ENCODE measurements at places on chromosomes 12 and 14.

- DNase-seq = peak; percentile 43
Observed at GRCh38 chr14:75427482-75428229, at the start of gene JDP2. Gene JDP2 (plus strand): TSS chr14:75428022. CDS start chr14:75437921, 9,899 bp downstream.

DNA sequence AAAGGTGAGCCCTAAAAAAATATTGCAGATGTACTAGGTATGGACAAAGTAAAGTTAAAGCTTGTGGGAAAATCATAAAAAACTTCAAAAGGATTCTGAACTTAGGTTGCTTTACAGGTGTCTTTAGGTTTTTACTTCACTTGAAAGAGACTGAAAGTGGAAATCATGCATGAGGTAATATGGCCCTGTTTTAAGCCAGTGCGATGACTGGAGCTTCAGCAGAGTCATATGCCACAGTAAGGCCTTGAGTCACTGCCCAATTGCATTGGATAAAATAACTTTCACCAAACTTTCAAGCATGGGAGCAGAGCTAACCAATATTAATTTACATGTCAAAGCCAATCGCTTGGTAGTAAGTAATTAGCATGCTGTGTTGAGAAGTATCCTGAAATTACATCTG is 63.9 kb upstream of the TMEM260 start:
- DNase-seq = no peak

- no peak for DNase-seq
Observed at GRCh38 chr12:78562368-78563205, 302.0 kb upstream of the SYT1 start.

DNA sequence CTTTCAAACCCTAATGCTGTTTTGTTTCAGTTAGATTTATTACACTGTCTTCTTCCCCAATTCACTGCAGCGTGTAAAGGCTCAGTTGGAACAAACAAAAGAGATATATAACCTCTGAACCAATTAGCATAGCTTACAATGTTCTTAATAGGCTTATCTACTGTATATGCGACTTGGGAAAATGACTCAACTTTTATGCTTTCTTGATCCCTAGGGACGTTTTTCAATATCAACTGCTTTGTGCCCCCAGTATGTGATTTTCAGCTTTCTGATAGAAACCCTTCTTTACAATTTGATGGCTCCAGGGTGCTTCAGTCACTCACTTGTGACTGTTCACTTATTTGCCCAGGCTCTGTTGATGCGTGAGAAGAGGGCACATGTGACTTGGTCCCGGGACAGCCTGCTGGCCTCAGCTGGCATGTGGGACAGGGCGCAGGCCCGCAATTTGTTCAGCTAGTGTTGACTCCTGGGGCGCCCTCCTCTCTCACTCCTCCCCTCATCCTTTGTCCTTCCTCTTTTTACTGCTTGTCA is 107.1 kb downstream of the TMTC2 start:
- no peak for DNase-seq

GRCh38 chr14:68292441-68293215 is 473.0 kb downstream of the RAD51B start:
- DNase-seq = no peak

GRCh38 chr14:33999771-34000291 is 49.0 kb upstream of the EGLN3 start:
- no peak for DNase-seq

- DNase-seq = no peak
Observed at GRCh38 chr12:68695454-68695853, 8.7 kb downstream of the NUP107 start.

- DNase-seq = no peak
Observed at GRCh38 chr12:55942055-55942454, 11.1 kb downstream of the DGKA start.

- no peak for DNase-seq
Observed at GRCh38 chr14:21846227-21846885, 172.7 kb upstream of the OR4E1 start.

- no peak for DNase-seq
Observed at GRCh38 chr14:77203611-77204458, 22.2 kb downstream of the TMEM63C start.

GRCh38 chr12:69620077-69620476 is 9.4 kb upstream of the LRRC10 start:
- DNase-seq = no peak

- DNase-seq = no peak
Observed at GRCh38 chr12:87967871-87968270, 61.3 kb downstream of the C12orf50 start.

Measured in cortex of kidney (tissue), 1 donor.